ENCODE measurements at places on chromosomes 11 and 22. TPM values are rescaled to one million over a fixed set of nuclear protein-coding genes. Genes with fewer than 3 reads are reported as not detected.

Gene POGLUT3
- 20.8 TPM for polyA plus RNA-seq

Gene DDX17
- polyA plus RNA-seq: 318 TPM

Gene MAJIN
- polyA plus RNA-seq: not detected

Gene APLP2
- polyA plus RNA-seq: 465 TPM

Gene AQP11
- polyA plus RNA-seq: 1.2 TPM

Gene ACTN3
- not detected for polyA plus RNA-seq

Gene C22orf15
- 4.0 TPM for polyA plus RNA-seq

Gene C11orf87
- polyA plus RNA-seq: 0.11 TPM

Gene MS4A2
- not detected for polyA plus RNA-seq

Gene APOBEC3B
- 14.2 TPM for polyA plus RNA-seq

Gene NLRP6
- polyA plus RNA-seq: not detected

Gene MUC2
- polyA plus RNA-seq: not detected

Gene PATE4
- not detected for polyA plus RNA-seq

Gene BARX2
- polyA plus RNA-seq: not detected

Gene CLDN5
- 0.05 TPM for polyA plus RNA-seq

DNA sequence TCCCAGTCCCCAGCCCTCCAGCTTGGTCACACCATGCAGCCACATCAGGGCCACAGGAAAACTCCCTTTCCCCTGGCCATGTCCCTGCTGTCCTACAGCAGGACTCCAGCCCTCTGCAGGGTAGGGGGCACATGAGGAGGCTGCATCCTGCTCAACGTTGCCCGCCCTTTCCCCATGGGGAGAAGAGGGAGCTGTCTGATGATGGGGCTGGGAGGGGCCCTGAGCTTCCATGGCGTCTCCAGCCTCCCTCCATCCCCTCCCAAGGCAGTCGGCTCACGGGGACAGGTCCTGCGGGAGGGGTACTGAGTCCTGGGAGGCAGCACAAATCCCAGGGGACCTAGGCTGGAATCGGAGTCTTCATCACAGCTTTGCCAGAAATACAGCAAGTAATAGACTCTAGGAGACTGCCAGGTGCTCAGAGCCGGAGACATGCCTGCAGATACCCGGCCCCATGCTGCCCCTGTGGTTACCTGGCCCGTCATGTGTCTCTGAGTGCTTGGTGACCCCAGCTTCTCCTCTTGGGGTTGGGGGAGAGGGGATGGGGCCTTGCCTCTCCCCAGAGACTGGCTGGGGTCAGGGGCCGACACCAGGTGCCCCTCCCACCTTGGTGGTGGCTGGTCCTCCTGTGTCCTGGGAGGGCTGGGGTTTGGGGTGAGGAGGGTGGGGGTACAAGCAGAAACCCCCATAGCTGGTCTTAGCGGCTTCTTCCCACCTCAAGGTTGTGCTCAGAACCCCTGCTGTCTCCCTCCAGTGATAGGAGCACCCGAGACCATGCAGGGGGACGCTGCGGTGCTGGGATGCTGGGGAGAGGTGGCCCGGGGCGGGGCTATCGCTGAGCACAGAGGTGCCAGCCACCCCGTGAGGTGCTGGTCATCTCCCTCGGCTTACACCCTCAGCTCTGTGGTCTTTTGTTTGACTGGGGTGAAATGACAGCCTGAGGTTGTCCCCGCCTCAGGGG is 2.3 kb downstream of the MRGPRE start:
- no peak for DNase-seq

GRCh38 chr11:98512938-98513337 is 507.8 kb upstream of the CNTN5 start:
- DNase-seq: no peak

GRCh38 chr22:20881231-20881630 is 22.4 kb downstream of the SNAP29 start:
- DNase-seq: no peak

DNA sequence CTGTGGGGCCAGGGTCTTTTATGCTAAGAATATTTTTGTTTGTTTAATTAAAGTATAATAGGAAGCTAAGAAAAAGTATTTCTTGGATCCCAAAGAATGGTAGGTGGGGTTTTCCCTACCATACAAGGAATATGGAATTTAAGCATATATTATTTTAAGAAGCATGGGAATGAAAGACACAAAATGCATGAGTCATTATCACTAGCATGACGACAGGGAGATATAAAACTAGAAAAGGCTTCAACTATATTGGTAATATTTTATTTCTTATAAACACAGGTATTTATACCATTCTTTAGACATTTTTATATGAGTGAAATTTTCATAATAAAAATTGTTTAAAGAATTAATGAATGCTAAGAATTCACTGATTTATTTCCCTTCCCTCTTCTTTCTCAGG is 39.3 kb upstream of the SOX6 start:
- DNase-seq: no peak

GRCh38 chr11:57476757-57477506 is 16.6 kb downstream of the RTN4RL2 start:
- DNase-seq: no peak

DNA sequence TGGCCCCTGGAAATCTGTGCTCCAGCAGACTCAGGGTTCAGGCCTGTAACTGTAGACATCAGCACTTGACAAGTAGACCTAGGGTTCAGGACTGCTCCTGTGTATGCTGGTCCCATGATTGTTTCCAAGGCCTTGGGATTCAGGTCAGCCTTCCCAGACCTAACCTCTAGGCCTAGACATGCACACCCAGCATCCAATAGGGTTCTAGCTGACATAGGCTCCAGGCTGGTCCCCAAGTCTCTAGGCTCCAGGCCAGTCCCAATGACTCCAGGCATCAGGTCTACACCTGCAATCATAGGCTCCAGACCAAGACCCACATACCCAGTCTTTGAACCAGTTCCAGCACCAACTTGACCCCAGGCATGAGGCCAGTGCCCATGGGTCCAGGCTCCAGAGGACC is 166.2 kb upstream of the GRIA4 start:
- no peak for DNase-seq

DNA sequence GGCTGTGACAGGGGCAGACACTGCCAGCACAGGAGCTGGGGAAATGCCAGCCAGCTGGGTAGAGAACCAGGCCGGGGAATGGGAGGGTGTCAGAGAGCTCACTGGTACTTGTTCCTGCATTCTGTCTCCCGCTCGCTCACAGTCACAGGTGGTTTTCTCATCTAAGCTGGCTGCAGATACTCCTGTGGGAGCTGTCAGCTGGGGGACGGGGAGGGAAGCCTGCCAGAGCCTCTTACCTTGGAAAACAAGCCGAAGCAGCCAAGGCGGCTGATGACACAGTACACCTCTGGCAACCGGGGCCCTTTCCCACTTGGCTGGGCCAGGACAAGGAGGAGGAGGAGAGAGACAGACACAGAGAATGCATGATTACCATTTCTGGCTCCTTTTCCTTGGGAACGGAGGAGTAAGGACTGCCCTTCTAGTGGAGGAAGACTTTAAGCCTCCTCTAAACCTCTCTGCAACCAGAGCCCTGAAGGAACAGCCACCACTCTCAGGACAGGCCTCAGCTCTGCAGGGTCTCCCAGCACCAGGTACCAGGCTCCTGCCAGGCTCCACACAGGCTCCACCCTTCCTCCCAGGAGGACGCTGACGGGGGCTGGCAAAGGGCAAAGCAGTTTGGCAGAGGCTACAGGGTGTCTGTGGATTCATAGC is 25.1 kb downstream of the RPL27A start:
- DNase-seq: no peak

- DNase-seq: no peak
These were observed 102.8 kb upstream of the AKIP1 start for GRCh38 chr11:8808226-8808585.

DNA sequence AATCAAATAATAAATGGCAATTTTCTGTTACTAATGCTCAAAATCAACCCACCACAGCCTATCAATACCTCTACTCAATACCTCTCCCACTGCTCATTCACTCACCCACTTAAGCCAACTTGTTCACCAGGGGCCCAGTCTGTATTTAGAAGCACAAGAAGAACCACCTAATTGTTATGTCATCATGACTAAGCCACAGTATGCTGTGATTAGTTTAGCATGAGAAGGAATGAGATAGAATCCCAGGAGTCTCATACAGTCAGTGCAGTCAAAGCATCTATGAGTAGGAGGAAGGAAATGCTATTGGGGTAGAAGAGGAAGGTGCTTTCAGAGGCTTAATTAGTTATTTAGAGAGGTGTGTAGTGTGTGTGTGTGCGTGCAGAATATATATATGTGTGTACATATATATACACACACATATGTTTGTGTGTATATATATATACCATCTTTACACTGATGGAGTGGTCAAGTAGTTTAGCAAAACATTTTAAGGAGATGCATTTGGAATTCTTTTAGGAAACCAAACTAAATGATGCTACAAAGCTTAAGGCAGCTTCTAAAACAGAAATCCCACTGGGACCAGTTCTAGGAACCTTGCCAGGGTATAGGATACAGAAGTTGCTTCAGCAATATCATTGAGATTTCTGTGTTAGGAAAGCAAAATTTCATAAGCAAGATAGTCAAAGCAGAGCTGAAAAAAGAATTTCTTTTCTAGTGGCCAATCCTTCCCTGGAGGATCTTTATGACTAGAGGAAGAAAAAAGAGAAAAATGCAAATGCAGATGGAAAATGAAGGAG is 27.5 kb downstream of the KCNA4 start:
- DNase-seq: no peak

GRCh38 chr22:50285568-50286229 is 15.5 kb upstream of the MAPK11 start:
- DNase-seq: no peak

- no peak for DNase-seq
These were observed 38.8 kb downstream of the PTPRJ start for GRCh38 chr11:48019217-48019584.

DNA sequence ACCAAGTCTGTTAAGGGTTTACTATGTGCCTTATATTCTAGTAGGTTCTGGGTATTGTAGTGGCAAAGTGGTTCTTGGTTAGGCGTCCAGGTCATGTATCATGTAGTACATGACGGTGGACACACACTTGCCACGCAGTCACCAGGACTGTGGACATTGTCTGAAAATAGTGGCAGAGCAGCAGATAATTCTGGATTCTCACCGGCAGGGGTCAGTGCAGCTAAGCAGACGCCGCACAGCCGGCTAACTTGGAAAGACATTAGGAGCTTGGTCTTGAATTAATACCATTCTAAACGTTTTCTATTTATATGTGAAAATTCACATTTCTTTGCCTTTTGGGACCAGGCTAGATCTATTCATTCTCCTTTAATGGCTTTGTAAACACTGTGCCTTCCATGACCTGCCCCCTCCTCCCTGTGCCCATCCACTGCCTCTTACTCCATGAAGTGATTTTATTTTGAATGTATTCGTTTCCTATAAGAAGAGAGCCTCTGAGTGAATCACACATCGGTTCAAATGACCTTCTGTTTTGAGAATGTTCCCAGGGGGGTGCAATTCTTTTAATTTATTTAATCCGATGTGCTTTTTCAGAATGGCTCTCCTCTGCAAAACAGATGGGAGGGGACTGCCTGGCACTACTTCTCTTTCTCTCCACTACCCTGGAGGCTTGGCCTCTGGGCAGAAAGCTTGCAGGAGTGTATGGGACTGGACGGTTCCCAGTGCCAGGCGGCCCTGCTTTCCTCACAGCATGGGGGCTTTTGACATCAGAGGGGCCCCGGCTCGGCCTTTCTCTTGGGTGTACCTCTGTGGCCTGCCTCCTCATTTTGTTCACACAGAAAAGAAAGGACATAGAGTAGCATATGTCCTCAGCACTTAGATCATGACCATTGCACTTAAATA is 378.0 kb downstream of the NTM start:
- DNase-seq: no peak

DNA sequence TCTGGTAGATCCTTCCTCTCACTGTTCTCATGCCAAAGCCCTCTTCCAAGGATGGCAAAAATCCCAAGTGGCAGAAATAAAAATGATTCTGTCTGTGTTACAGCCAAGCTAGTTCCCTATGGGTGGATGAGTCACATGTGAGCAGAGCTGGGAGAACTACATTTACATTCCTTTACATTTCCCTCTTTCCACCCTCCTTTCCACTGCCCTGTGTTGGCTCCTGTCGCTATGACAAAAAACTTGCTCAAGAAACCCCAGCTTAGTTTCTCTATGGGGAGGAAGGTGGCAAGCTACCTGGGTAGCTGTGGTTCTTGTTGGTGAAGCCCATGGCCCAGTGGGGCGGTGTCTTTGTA is 10.2 kb upstream of the DDB2 start:
- no peak for DNase-seq

DNA sequence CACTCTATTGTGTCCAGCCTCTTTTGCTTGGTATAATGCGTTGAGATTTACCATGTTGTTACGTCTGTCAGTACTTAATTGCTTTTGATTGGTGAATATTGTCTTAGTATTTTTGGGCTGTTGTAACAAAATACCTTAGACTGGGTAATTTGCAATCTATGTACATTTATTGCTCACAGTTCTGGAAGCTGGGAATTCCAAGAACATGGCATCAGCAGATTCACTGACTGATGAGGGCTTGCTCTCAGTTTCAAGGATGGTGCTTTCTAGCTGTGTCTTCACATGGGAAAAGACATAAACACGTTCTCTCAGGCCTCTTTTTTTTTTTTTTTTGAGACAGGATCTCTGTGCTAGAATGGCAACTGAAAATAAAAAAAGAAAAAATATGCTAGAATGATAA is 46.7 kb upstream of the INCENP start:
- DNase-seq: no peak

DNA sequence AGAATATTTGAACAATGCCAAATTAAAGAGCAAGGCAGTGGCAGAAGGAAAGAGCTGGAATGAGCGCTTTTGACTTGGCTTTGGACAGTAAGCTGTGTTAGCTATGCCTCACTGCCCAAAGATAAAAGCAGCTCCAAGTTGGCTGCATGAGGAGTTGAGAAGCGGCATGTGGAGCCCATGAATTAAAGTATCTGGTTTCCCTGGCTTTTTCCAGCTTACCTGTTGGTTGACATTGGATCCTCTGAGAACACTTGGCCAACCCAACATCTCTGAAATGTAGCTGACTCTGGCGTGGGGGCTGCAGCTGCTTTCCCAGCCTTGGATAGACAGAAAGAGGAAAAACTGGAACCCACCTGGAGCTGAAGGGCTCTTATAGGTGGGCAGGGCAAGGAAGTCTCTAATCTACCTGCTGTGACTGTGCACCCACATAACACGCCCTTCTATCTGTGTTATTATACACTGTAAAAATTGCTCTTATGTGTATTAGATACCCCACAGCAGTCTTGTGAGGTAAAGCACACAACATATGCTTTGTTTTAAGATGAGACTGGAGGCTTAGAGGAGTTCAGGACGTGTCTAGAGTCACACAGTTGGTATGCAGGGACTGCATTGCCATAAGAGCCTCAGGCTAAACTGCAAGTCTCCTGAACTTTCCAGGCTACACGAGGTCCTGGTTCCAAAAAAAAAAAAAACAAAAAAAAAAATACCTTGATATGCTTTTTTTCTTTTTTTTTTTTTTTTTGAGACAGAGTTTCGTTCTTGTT is 5.8 kb downstream of the UBASH3B start:
- DNase-seq: peak; percentile 74

GRCh38 chr11:123601136-123601535 is 53.3 kb downstream of the SCN3B start:
- peak; percentile 58 for DNase-seq

DNA sequence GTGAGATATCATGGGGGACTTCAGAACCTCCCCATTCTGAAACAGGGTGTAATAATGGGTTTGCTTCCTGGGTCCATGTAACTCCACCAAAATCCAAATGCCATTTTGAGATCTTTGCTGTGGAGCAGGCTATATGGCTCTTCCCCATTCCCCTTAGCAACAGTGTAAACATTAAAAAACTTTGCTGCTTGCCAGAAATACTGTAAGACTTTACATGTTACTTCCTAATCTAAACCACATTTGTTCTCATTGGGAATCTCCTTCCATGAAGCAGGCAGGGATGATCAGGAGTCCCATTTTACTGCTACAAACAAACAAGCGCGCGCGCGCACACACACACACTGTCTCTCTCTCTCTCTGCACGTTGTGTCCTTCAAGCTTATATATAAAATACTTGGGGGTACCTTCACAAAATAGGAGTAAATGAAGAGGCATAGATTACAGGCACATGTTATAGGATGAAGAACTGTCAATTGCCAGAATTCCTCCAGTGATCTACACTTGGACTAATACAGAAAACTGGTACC is 86.5 kb downstream of the ANO3 start:
- no peak for DNase-seq
